ENCODE measurements at places on chromosomes 1 and 21. TPM values are rescaled to one million over a fixed set of nuclear protein-coding genes. Genes with fewer than 3 reads are reported as not detected.

- DNase-seq = peak; percentile 80
Measured at GRCh38 chr1:46724991-46725735, 6.2 kb upstream of the EFCAB14 start.

- DNase-seq = peak; percentile 69
Measured at GRCh38 chr21:46194374-46195334, 10.4 kb upstream of the SPATC1L start.

- DNase-seq = no peak
Measured at GRCh38 chr1:172895761-172896160, 155.0 kb downstream of the TNFSF18 start.

- no peak for DNase-seq
Measured at GRCh38 chr1:196148367-196148970, 459.8 kb downstream of the KCNT2 start.

DNA sequence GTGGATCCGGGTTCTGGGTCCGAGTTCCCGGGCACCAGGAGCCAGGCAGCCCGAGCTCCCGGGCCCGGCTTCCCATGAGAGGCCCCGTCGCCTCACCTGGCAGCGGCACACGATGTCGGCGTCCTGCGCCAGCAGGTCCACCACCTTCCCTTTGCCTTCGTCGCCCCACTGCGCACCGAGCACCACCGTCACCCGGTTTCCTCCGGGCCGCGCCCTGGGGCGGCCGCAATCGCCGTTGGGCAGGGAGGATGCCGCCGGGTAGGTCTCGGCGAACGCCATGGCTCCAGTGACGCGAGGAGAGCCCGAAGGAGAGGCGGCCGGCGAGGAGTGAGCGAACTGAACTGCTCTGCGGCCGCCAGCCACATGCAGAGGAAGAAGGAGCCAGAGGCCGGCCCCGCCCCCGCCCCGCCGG is at the start of gene ADSS2:
Gene ADSS2, minus strand, starts transcription at position 371 of the 412 bp plus-strand sequence. Its CDS starts 92 bp downstream, at position 279.
- no peak for DNase-seq

DNA sequence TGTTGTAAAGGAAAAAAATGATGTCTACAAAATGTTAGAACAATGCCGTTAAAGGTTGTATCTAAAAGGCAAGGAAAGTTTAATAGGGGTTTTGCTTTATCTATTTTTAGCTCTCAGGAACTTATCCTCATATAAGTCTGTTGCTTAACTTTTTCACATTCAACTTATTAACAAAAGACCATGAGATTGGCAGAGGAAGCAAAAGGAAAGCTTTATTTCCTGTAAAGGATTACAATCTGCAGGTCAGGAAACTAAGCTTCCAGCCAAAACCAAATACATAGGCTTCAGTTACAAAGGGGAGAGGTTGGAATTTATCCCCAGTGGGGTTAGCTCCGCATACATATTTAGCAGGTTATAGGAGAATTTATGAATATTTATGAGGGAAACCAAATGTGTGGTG is 58.7 kb upstream of the KIAA1614 start:
- no peak for DNase-seq

- DNase-seq = no peak
Measured at GRCh38 chr1:58469016-58469415, 77.5 kb downstream of the OMA1 start.

DNA sequence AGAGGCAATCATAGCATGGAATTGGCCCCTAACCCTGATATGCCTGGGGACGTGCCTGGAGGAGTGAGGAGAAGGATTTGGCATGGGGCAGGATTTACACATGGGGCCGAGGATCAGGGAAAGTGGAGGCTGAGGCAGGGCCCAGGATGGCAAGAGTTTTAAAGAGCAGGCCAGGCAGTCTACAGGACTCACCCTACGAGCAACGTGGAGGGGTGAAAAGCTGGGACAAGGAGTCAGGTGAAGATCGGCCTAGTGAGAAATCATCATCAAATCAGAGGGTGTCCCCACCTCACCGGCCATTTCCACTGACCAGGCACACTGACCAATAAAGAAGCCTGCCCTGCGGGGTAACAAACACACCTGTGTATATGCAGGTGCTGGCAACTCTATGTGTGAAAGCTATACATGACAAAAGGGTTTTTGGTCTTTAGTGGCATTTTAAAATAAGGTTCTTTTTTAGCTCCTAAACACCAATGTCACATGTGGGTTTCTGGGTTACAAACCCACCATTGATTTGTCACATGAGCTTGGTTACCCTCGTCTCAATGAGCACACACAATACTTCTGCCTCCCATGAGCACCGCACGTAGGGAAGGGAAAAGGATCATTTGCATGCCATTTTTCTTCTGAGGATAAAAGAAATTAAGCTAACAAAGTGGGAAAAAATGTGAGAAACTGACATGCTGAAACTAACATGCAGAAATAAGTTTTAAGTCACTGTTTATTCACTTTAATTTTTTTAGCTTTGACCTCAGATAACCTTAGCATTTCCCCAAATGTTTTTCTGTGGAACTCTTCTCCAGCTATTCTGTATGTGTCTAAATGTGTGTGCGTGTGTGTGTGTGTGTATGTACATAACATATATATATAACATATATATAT is 168.1 kb upstream of the EDN2 start:
- DNase-seq = no peak

DNA sequence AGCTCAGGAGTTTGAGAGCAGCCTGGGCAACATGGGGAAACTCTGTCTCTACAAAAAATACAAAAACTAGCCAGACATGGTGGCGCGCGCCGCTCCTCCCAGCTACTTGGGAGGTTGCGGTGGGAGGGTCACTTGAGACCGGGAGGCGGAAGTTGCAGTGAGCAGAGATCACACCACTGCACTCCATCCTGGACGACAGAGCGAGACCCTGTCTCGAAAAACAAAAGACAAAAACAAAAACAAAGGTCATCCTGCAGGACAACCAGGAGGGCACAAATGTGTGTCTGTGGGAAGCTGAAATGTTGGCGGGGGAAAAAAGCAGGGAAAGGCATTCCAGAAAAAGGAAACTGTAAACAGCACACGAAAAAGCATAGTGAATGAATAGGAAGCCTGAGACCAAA is 104.1 kb upstream of the HNRNPU start:
- DNase-seq = no peak

DNA sequence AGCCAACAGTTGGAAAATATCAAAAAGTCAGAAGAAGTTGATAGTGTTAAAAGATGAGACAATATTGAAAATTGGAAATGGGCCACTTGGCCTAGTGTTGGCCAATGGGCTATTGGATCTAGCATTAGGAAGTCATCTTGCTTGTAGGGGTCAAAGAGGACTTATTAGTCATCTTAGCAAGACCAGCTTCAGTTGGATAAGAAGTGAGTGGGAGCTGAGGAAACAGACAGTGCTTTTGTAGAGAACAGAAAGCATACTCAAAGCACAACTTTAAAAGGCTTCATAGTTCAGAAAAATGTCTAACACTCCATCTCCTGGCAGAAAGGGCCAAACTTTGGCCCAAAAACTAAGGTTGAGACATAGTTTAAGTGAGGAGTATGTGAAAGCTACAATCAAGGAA is 139.9 kb upstream of the PKN2 start:
- no peak for DNase-seq

- no peak for DNase-seq
Measured at GRCh38 chr1:212819726-212820125, 27.7 kb downstream of the SPATA45 start.

- no peak for DNase-seq
Measured at GRCh38 chr1:8698012-8698630, 119.3 kb downstream of the RERE start.

DNA sequence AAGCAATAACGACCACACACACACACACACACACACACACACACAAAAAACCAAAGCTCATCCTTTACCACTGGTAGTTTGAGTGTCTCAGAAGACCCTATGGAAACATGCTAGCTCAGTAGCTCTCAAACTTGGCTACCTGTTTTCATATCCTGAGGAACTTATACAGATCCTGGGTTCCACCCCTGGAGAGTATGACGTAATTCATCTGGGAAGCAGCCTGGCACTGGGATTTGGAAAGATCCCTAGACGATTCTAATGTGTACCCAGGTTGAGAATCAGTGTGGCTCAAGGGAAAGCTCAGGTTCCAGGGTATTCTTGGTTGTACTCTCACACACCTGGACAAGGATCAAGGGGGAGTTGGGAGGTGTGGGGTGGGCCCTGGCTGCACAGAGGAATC is 85.9 kb downstream of the SELENOF start:
- DNase-seq = no peak

DNA sequence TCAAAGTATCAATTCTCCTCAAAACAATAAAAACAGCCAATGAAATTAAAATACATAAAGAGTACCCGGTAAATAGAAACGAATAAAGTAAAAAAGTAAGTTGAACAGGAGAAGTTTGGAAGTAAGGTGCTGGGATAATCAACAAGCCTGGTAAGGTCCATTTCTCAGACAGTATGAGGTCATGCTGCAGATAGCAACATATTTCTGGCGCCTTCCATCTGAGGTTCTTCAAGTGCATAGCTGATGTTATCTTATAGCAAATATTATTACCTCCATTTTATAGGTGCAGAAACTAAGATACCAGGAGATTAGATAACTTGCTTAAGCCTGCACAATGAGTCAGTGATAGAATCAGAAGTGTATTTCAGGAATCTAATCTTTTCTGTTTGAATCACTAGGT is 23.7 kb upstream of the CEP350 start:
- no peak for DNase-seq

DNA sequence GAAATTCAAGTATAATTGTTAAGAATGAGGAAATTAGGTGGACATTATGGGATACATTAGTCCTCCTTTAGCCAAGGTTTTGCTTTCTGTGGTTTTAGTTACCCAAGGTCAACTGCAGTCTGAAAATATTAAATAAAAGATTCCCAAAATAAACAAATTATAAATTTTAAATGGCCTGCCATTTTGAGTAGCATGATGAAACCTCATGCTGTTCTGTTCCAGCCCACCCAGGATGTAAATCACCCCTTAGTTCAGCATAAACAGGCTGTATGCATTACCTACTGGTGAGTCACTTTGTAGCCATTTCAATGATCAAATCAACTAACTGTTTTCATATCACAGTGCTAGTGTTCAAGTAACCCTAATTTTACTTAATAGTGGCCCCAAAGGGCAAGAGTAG is 132.5 kb upstream of the LYPLAL1 start:
- no peak for DNase-seq

- DNase-seq = no peak
Measured at GRCh38 chr1:245715291-245715701, 560.5 kb downstream of the KIF26B start.

GRCh38 chr1:184820956-184821355 is 66.3 kb upstream of the EDEM3 start:
- DNase-seq = no peak

DNA sequence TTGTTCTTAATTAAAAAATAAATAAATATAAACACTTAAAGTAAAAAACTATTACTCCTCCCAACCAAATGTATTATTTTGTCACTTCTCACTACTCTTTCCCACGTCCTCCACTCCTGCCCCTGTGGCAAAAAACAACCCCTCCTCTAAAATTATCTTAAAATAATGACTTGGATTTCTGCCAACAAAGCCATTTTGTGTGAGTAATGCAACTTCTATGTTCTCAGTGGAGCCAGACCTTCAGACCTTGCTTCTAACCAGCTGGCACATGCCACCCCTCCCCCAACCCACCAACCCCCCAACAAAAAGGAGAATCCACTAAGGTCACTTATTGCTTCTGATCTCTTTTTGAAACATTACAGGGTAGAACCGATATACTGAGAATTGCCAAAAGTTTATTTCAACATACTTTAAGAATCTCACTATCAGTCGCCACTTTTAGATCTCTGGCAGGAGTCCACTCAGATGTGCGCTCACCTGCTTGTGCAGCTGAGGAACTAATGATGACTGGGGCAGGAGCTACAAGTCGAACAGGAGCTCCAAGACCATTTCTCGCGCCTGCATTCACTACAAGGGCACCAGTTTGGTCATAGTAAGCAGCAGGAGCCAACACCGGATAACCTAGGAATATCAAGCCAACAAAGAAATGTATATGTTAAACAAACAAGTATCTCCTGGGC is 58.3 kb upstream of the SDC3 start:
- DNase-seq = no peak

DNA sequence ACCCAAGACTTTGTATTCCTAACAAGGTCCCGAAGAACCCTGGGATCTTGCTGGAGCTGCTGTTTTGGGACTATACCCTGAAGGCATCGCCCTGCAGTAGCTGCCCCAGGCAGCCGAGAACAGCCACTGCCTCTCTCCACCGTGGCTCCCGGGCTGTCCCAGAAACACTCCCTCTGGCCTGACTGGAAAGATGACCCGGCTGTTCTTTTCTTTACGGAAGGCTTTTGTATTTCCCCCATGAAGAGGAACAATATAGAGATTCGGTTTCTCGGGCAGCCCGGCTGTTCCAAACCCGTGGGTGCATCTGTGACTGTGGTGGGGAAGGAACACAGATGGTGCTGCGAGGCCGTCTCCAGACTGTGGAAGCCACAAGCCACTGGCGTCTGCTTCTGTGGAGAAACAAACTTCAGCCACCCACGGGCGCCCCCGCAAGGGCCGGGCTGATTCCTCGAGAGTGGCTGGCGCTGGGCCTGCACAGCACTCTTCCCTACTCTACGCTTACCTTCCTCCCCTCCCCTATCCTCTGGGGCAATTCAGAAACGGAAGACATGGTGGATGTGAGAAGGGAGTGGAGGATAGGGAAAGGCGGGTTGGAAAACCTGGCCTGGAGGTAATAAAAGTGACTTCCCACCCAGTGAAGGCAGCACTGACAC is 33.7 kb upstream of the VASH2 start:
- DNase-seq = peak; percentile 78

GRCh38 chr1:108537976-108538375 is 21.9 kb upstream of the EEIG2 start:
- DNase-seq = no peak

DNA sequence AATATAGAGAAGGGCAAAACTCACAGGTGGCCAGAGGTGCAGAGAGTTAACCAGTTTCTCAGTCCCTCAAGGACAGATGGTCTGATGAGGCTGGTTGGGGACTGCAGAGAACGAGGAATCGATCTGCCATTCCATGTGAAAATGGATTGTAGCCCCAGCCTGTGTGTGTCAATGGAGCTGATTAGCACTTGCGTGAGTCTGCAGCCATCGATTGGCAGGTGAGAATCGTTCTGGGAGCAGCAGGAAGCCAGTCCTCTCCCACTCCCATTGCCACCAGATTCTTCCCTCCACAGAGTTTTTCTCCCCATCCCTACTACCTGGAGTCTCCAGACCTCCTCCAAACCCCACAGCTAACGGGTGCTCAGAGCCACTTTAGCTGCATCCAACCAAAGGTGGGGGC is 18.3 kb upstream of the PSMB2 start:
- no peak for DNase-seq

HSPA6 gene
- total RNA-seq = 9.0 TPM

NUP133 gene
- 30.3 TPM for total RNA-seq

KRTAP13-2 gene
- not detected for total RNA-seq

HPCA gene
- total RNA-seq = 0.51 TPM

TP53BP2 gene
- 60.6 TPM for total RNA-seq

SPRR2E gene
- not detected for total RNA-seq

OR2G6 gene
- total RNA-seq = not detected

FLG2 gene
- not detected for total RNA-seq

RPS6KA1 gene
- total RNA-seq = 21.0 TPM

MPZ gene
- total RNA-seq = 19.4 TPM

VASH2 gene
- total RNA-seq = 0.29 TPM

ITPKB gene
- 16.8 TPM for total RNA-seq

LDLRAP1 gene
- total RNA-seq = 34.7 TPM

ABL2 gene
- 57.0 TPM for total RNA-seq

LCE1A gene
- not detected for total RNA-seq

SLC22A15 gene
- 6.6 TPM for total RNA-seq

NID1 gene
- total RNA-seq = 69.5 TPM

GPR153 gene
- total RNA-seq = 17.0 TPM

All from aorta (tissue), 5 donors.